GM04503 (cell line): ENCODE measurements at places on chromosomes 2 and 18.

- DNase-seq: no peak
These were observed 312 bp downstream of the NR4A2 start for GRCh38 chr2:156332284-156332533.

- no peak for DNase-seq
These were observed 413.6 kb upstream of the TCF4 start for GRCh38 chr18:56001576-56001975.

DNA sequence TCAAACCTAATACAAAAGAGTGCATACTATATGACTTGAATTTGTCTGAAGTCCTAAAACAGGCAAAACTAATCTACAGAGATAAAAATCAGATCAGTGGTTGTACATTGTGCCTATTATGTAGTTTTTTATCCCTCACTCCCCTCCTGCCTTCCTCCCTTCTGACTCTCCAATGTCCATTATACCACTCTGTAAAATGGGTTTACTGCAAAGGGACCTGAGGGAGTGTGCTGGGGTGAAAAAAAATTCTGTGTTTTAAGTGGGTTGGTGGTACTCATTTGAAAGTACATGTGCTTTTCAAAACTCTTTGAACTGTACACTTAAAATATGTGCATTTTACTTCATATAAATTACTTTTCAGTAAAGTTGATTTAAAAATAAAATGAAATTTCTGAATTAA is 89.0 kb upstream of the UBE2E3 start:
- DNase-seq: no peak

- DNase-seq: no peak
These were observed 67.1 kb downstream of the ABCG8 start for GRCh38 chr2:43905871-43906270.
